ENCODE measurements at places on chromosomes 7 and 10.
A peak's percentile ranks its signal among the peaks of the same experiment; 100 is the strongest.

DNA sequence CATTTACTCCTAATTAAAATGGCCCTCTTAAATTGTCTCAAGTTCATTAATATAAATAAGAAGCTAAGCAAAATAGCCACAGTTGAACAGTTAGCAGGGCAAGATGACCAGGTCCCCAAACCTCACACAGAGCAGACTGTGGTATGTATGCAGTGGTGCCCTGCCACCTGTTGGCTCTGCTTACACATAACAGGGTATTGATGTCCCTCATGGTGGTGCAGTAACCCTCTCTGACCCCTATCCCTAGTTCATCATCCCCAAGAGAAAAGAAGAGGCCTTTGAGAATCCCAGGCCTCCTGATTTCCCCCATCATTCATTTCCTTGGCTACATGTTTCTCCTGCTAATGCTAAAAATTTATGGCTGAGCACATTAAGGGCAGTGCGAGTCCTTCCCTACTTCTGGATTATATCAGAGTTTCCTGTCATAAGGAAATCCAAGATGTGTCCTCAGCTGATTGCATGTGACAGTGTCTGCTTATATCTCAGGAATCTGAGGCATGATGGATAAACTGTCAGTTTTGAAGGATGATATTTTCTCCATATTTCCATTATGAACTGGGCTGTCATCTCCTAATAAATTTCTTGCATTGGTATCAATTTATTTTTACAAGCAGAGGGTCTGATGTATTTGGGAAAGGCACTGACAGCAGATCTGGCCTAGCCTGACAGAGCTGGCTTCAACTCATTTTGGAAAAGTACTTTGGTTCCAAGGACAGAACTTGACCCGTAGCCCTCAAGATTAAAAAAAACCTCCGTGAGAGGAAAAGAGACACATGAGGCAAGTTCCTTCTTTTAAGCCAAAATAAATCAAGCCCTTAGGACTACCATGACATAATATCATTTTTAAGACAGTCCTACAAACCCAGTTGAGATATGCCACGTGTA is 880.6 kb downstream of the LRMDA start:
- peak; percentile 29 for DNase-seq

- DNase-seq = no peak
Observed at GRCh38 chr10:112250555-112250954, 32.6 kb upstream of the TECTB start.

DNA sequence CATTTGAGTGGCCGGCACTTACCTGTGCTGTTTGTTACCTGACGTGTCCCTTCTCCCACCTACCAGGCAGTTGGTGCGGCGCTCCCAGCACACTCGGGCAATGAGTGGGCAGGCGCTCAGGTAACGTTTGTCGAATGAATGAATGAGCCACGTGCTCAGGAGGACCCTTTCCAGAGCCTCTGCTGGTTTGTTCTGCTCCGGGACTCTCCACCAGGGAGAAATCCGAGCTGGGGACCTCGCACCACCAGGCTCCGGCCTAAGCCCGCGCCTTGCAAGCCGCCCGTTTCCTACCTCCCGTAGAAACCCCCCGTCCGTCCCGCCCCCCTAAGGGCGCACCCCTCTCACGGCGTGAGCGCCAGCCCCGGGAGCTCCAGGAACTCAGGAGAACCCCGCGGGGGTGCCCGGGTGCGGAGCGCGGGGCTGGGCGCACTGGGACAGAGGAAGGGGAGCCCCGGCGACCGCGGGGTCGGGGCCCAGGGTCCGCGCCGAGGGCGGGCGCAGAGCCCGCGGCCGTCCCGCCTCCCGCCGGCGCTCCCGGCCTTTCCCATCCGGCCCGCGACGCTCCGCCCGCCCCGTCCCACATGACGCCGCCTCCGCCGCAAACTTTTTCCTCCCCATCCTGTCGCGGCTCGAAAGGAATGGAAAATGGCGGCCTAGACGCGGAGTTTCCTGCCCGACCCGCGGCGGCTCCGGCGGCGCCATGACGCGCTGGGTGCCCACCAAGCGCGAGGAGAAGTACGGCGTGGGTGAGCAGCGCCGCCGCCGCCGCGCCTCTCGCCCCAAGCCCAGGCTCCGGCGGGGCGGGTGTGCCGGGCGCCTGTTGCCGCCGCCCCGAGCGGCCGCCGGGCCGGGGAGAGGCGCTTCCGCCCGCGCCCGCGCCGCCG is at the start of gene DOCK1:
Gene DOCK1 (plus strand): TSS at position 611 of the 884 bp plus-strand sequence. CDS start 90 bp downstream, at position 701.
- peak; percentile 50 for DNase-seq

DNA sequence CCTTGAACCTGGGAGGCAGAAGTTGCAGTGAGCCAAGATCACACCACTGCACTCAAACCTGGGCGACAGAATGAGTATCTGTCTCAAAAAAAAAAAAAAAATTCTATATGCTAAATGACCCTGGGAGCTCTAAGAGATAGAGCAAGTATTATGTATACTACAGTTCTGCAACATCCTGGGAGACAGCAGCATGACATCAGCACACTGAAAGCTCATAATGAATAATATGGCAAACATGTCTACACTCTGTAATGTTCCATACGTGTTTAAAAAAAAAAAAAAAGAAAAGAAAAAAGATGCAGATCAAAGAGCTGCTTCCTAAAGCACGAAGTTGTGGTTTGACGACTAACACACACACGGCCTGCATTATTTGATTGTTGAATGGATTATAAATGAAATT is 72.5 kb downstream of the CUL2 start:
- no peak for DNase-seq

GRCh38 chr7:87935384-87935706 is 1.3 kb downstream of the ADAM22 start:
- no peak for DNase-seq

GRCh38 chr10:44017483-44018145 is 367.3 kb downstream of the CXCL12 start:
- DNase-seq = no peak

GRCh38 chr7:102317231-102318059 is 30.8 kb downstream of the SH2B2 start:
- no peak for DNase-seq

GRCh38 chr10:119412244-119413092 is 130.1 kb downstream of the RGS10 start:
- DNase-seq = no peak

DNA sequence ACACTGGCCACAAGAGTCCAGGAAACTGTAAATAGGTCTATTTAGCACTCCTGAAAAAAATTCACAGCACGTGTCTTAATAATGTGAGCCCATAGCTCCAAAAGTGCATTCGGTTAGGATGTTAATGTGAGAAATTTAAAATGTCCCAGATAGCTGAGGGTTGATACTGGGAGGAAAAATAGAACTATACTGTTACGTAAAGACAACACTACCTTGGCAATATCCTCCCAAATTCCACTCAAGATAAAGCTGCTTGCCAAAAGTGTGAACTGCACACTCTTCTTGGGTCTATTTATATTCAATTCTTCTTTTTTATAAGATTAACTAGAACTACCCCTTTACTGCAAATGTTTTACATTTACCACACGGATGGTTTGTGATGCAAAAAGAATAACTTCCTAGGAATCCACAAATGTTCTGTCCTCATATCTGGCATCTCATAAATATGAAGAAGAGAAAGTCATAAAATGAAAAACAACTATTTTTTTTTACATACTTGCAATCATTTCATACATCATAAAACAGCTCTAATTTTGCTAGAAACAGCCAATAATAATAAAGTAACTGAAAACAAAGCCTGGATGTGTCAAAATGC is 10.4 kb downstream of the RAB11FIP2 start:
- DNase-seq = no peak

GRCh38 chr10:119353421-119353820 is 146.1 kb downstream of the GRK5 start:
- DNase-seq = no peak

GRCh38 chr7:150876817-150877526 is 24.7 kb downstream of the AOC1 start:
- peak; percentile 77 for DNase-seq
